ENCODE measurements at places on chromosomes 6 and 20.

DNA sequence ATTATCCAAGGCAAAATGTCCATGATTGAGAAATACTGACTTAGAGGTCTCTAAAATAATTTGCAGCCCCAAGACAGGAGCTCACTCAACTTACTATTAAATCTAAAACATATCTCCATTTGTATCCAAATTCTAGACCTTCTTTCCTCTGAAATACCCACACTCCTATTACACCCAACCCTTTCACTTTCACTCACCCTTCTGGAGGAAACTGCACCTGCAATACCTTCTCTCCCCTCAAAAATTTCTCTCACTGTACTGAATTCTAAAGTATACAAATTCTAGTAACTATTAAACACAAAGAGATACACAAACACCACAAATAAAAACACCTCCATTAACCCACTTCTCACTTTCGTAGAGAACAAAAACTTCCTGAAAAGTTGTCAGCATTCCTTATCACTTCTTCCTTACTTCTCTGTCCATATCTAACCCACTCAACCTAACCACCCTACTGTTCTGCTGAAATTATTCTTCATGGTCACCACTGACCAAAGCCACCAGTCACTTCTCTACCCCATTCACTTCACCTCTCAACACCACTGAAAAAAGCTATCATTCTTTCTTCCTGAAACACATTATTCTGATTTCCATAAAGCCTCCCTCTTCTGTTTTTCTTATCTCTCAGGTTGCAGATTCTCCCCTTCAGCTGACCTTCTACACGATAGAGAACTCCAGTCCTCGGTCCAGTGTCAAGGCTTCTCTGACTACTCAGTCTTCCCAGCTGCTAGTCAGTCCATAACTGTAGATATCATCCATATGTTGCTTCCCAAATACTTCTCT lies 12.0 kb downstream of the LMBRD1 start:
- no peak for DNase-seq

DNA sequence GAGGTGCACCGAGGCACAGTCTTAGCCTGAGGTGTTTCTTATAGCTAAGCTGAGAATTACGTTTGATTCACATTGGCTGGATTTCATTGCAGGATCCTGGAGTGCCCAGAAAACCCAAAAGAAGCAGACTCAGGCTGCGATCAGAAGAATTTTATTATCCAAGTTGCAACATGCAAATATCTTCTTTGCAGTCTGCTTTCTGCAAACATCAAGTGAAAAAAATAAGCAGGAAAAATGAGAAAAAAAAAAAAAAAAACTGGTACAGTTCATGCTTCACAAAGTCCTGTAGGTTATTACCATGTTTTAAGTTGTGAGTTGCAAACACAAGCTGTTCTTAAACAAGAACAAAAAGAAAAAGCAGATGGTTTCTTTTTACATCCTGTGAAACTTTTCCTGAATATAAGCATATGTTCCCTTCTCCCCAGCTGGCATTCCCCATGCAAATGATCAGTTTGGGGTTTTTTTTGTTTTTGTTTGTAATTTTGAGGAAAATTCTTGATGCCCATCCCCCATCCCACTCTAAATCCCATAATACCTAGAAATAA lies 349.0 kb downstream of the CBLN4 start:
- no peak for DNase-seq

DNA sequence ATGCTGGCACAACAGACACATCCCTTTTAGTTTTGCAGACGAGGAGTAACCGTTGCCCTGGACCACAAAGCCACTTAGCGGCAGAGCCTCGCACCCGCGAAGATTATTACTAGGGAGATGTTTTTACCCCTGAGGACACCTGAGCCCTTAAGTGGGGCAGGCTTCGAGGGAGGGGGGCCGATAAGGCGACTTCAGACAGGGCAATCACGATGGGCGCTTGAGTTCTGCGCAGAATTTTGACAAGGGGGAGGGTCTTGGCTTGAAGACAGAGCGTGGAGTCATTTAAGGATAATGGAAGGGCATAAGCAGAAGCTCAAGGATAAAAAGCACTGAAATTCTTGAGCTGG lies 650 bp upstream of the TTK start:
- no peak for DNase-seq

- no peak for DNase-seq
These were observed 23.3 kb downstream of the C20orf203 start for GRCh38 chr20:32650401-32650944.

GRCh38 chr20:14780508-14780907 lies 443.1 kb upstream of the FLRT3 start:
- DNase-seq, result no peak

- no peak for DNase-seq
These were observed 199.3 kb upstream of the SGK1 start for GRCh38 chr6:134517145-134517658.

DNA sequence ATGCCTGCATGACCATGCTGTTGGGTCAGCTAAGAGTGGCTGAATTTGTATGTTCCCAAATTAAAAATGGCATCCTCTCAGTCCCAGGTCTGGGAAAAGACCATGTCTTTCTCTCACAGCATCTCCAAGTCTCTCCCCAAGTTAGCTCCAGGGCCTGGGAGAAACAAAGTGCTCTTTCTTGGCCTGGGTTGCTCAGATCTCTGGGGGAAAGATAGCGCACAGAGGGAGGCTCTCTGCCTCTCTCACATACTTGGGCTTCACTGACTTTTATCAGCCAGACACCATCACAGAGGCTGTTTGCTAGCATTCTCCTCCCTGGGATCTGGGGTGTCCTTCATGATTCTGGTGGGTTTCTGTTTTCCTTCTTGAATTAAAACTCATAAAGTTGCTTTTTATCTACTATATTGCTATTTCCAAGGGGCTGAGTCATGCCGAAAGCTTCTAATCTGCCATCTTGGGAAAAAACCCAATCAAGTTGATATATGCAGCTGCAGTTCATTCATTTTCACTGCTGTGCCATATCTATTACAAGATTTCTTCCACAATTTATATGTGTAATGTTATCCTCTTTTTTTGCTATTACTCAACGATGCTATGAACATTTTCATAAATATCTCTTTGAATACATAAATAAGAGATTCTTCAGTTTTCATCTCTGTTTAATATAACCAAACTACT lies 190.2 kb downstream of the MOXD1 start:
- no peak for DNase-seq

- no peak for DNase-seq
These were observed 433.5 kb downstream of the DHX35 start for GRCh38 chr20:39395478-39396291.

- DNase-seq, result no peak
These were observed 13.3 kb downstream of the GPR6 start for GRCh38 chr6:109991201-109992101.

DNA sequence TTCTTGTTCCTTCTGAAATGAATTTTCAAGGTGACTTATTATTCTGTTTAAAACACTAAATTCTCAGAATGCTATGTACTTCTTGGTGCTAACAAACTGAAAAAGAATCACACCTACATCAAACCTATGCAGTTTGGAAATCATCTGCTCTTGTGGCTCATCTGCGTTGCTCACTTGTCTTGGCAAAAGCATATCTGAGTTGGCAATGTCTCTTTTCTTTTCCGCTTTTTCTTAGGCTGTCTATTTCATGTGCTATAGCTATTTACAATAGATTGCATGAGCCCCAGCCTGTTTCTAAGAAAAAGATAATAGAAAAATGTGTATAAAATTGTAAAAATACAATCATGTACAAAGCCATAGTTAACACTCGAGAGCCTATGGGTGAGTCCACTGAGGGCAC lies 348.9 kb upstream of the AGPAT4 start:
- DNase-seq, result no peak

- no peak for DNase-seq
These were observed 293.7 kb downstream of the BTBD3 start for GRCh38 chr20:12211361-12211760.

- DNase-seq, result no peak
These were observed 11.9 kb upstream of the TGM3 start for GRCh38 chr20:2283706-2284423.
